NCI-H2107 (cell line): ENCODE measurements at places on chromosomes 11 and 22.

DNA sequence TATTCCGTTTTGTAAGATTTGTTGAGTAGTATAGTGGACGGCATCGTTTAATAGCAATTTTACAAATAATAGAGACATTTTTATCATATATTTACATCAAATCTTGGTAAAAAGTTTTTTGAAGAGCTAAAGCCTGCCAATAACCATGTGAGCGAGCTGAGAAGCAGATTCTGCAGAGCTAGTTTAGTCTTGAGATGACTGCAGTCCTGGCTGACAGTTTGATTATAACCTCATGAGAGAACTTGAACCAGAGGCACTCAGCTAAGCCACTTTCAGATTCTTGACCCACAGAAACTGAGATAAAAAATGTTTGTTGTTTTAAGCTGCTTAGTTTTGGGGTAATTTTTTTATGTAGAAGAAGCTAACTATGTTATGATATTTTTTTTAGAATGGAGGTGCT is 78.9 kb downstream of the PDE3B start:
- DNase-seq = no peak

DNA sequence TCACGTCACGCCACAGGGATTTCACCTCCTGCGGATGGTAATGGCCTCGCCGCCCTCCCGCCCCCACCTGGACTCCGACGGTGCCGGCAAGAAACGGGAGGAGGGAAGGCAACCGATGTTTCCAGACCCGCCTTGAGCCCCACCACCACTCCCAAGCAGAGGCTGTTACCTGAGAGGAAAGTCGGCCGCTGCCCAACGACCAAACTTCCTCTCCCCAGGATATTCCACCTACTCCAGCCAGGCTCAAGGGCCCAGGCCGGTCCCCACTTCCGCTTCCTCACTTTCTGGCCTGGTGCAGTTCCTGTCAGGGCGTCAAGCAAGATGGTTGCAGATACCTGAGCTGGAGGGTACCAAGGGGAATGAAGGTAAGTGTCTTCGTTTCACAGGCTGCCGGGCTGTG is at the start of gene ENTHD1:
Gene ENTHD1, minus strand, starts transcription at position 235 of the 400 bp plus-strand sequence. CDS start 6,012 bp downstream, outside the sequence.
- no peak for DNase-seq

DNA sequence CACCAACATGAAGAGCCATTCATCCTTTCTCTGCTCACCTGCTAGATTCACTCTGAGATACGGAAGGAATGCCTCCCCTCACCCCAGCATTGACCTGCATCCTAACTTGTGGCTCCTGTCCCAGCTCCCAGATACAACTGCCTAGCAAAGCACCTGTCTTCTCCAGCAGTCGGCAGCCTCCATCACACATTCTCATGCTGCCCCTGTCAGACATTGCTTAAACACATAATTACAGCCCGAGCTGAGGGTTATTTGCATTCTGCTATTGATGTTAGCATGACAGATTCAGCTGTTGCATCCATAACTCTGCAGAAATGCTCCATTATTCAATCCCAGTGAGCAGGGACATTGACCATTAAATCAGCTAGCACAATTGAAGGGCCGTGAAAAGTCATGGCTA is 184.4 kb upstream of the NARS2 start:
- no peak for DNase-seq

- DNase-seq = no peak
These were observed 5.5 kb upstream of the FAM111A start for GRCh38 chr11:59137190-59137589.

DNA sequence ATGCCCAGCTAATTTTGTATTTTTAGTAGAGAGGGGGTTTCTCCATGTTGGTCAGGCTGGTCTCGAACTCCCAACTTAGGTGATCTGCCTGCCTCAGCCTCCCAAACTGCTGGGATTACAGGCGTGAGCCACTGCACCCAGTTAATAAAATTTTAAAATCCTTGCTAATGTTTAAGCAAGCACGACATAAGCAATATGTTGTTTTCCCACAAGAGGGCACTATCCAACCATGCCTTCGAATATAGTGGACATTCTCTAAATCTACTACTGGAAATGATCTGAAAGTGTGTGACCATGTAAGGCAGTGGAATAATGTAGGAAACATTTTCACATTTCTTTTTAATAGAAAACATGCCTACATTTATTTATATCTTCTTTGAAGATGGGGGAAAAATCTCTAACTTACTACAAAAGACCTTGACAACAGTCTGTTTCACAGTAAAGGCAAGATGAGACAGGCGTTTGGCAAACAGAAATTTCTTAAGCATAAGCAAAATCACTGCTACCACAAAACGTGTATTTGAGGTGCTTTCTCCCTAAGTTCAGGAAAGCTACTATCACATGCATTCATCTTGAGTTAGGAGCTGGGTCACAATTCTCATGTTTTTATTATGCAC is 38.2 kb downstream of the PITPNB start:
- no peak for DNase-seq

DNA sequence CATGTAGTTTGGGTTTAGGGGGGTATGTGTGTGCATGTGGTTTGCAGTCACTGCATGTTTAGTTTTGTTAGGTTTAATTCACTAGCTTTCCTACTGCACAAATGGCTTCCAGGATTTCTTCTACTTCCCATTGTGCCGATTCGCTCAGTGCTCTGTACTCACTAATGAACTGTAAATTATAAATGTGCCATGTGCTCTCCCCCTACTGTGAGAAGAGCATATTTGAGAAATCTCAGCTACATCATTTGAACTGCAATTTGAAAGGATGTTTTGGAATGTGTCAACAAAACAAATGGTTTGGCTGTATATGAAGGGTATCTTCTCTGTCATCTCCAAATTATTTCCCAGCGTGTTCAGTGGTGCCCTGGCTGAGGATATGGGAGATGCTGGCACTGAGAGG is 28.1 kb downstream of the CYB5R2 start:
- DNase-seq = no peak

DNA sequence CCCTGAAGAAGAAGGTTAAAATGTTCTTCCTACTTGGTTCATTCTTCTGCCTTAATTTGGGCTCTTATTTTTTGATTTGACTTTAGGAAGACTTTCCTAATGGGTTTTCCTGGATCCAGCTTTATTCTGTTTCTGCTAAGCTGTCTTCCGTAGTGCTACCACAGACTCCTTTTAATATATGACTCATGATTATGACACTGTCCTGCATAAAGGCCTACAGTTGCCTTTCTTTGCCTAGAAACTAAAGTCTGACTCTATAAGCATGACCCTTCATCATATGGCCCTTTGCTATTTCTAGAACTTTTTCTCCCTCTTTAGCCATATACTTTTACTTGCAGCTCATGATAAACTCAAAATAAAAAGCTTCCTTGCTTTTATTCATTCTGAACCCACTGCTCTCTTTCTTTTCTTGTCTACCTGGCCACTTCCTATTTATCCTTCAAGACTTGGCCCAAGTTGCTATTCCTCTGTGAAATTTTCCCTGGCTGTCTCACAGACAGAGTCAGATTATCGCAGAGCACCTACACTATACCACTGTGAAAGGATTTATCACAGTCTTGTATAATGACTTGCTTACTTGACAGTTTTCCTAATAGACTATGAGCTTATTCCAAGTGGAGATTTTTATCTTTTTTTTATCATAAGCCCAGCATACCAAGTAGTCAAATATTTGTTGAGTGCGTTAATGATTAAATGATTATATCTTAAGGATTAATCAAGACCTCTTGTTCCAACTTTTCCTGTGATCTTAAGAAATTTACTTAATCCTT is 24.7 kb downstream of the TBCEL start:
- DNase-seq = no peak

DNA sequence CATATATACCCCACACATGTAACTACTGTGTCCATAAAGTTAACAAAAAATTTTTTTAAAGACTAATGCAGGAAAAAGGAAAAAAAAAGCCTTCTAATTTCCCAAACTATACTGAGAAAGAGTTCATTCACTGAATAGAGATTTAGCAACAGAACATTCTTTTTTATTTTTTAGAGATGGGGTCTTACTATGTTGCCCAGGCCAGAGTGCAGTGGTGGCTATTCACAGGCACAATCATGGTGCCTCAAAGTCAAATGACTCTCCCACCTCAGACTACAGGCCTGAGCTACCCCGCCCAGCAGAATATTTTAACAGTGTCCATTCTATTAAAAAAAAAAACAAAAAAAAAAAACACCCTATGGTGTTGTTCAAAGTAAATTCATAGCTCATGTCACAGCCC is 25.7 kb downstream of the DGCR2 start:
- DNase-seq = no peak

DNA sequence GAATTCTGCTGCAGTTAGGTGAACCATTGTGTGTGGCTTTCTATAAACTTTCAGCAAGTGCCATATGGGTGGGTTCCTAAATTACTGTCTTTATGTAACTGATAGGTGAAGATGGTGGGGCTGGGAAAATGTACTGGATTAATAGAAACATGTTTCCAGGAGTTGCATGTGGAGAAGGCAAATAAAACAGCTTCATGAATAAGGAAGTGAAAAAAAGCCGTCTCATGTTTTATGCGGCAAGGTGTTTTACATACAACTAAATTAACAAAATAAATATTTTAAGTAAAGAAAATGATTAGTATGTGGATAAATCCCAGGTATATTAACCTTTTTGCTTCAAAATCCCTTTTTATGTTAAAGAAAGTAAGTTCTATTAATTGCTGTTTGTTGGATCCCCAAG is 67.2 kb downstream of the EXT2 start:
- DNase-seq = no peak
